ENCODE measurements at places on chromosomes 3 and 15.

DNA sequence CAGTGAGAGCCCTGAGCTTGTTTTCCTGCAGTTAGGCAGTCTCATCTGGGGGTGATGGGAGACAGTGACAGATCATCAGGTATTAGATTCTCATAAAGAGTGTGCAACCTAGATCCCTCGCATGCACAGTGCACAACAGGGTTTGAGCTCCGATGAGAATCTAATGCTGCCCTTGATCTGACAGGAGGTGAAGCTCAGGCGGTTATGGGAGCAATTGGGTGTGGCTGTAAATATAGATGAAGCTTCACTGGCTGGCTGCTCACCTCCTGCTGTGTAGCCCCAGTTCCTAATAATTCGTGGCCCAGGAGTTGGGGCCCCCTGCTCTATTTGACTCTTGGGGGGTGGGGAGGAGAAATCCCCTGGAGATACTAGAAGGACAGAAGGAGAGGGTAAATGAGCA lies 309.4 kb upstream of the STT3B start:
- no peak for DNase-seq

DNA sequence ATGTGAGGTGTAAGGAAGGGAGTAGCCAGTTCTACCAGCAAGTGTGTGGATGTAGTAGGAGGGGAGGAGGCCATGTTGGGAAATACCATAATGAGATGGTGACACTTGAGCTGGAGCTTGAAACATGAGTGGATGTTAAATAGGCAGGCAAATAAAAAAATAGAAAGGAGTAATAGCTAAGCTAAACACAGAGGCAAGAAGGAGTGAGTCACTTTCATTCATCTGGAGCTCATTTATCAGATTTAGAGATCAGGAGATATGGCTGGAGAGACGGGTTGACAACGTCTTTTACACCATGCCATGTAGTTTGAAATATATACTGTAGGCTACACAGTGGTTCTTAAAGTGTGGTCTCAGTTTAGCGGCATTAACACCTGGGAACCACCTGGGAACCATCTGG lies 390.5 kb downstream of the DIPK2A start:
- peak; percentile 28 for DNase-seq

DNA sequence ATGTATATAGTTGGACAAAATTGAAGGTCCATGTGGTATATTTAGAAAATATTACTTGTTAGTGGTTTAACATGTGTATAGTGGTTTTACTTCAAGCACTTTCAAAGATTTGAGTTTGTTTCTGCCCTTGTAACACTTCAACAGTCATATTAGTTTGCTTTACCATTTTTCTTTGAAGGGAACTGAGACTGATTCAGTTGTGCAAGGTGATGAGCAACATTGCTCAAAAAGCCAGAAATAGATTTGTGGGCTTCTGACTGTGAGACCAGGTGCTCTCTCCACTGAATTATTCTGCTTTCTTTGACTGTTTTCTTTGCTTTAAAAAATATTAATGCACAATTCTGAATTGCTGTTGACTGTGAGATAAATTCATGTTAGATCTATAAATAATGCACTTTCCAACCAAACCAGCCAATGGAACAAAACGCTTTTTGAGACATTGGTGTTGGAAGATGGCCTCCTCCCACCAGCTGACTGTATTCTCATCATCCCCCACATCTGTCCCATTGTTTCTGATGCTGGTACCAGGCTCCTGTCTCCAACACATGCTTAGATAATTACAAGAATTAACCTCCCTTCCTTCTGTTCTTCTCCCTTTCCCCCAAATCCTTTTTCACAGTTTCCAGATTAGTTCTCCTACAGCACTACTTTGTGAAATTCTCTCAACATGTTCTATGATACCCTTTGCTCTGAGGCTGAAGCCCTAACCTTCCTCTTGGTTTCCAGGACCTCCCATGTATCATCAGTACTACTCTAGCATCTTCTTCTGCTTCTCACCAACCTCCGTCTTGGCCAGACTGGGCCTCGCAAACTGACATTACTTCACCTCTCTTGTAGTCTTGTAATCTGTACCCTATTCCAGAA lies 27.9 kb downstream of the PLCL2 start:
- DNase-seq: no peak

DNA sequence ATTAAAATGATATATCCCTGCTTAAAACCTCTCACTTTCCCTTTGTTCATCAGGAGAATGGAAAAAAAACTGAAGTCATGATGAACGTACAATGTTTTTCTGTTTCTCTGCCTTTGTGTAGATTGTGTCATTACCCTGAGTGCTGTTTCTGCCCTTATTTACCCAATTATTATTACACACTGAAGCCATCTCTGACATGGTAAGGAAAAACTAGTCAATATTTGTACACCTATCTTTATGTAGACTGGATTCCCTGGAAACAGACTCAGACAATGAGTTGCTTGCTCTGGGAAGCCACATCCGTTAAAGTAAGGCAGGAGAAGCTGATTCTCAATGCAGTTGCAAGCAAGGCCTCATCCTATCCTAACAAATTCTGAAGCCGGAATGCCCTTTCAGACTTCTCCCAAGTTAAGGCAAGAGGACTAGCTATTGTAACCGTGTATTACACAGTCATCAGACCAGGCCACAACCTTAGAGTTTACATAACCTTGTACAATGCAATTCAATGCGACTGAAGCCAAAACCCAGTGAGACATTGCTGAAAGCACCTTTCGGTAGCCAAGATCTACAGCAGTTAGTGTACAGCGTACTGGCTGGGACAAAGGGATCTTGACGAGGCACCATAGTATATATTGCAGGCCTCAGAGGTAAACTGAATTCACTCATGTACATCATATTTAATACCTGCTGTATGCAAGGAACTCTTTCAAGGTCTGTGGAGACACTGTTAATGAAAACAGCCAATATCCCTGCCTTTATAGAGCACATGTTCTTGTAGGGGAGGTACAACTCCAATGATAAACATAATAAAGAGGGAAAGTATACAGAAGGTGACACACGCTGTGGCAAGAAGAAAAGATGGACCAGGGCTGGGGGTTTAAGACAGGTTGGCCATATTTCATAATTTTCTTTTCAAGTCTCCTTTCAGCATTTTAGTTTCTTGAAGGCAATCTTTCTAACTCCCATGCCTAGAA lies 1040.8 kb upstream of the SEMA6D start:
- DNase-seq: no peak

GRCh38 chr3:175155172-175155571 lies 296.0 kb downstream of the NAALADL2 start:
- DNase-seq: no peak

DNA sequence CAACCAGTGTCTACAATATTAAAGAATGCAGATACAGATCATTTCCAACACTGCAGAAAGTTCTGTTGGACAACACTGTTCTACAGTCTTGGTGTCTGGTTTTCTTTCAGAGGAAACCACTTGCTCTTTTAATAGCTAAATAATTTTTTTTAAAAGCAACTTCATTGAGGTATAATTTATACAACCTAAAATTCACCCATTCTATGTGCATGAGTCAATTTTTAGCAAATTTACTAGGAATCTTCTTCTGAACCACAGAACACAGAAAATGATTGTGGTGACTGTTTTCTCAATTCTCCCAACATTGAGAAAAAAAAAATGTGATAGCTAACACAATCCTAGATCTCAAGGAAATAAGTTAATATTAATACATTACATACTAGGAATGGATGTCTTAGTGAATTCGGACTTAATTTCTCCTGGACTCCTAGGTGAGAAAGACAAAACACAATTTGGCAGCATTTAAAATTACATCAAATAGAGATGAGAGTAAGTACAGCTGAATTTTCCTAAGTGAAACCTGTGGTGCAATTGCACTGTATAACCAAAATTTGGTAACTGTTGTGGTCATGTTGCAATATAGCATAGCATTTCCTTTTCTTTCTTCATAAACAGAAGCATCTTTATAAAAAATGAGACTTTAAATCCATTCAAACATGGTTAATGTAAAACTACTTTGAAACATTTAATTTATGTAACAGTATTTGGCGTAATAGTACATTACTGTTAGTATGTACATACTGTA lies 15.3 kb upstream of the PLCL2 start:
- DNase-seq: no peak

DNA sequence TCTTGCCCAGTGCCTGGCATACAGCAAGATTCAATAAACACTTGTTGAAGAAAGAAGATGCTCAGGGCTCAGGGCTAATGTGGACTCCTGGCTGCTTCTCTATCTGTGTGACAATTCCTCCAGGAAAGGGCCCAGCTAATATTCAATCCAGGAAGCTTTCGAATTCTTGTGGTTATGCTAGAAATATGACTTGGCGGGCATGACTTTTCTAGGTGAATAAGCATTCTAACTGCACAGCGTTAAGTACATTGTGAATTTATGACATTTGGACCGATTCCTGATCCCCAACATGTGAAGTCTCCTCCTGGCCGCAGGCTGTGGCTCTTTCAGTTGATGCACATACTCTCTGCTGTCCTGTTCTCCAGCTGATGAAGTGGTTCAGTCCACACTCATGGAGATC lies 117.0 kb downstream of the IMPG2 start:
- DNase-seq: peak; percentile 65

DNA sequence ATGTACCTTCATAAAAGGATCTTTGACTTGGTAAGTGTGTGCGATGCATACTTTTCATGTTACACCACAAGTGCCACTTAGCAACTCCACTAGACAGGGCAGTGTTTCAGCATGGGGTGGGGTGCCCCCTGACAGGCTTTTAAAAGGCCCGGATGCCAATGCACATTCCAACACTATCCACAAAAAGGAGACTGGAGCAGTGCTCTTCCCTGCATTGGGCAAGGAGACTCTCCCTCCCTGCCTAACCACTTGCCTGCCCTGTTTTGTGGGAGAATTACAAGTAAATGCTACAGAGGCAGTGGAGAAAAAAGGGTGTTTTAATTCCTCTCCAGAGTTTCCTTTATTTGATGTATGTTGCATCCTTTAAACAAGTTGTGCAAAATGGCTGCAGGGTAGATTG lies 1.7 kb upstream of the RARB start:
- DNase-seq: no peak

DNA sequence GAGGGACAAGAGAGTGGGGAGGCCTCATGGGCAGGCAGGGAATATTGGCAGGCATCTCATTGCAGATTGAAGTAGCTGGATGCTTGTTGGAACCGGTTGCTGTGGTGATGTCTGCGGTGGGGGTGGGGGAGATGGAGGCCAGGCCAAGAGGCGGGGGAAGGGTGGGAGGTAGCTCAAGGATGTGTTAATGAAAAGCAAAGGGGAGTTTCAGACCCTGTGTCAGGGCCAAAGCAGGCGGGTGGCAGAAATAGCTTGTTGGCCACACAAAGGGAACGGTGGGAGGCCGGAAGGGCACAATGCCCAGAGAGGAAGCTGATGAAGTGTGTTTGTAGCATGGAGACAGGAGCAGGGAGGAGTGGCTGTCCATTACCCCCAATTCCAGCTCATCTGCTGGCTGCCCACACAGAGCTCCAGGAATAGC lies 28.0 kb downstream of the CCDC33 start:
- no peak for DNase-seq

DNA sequence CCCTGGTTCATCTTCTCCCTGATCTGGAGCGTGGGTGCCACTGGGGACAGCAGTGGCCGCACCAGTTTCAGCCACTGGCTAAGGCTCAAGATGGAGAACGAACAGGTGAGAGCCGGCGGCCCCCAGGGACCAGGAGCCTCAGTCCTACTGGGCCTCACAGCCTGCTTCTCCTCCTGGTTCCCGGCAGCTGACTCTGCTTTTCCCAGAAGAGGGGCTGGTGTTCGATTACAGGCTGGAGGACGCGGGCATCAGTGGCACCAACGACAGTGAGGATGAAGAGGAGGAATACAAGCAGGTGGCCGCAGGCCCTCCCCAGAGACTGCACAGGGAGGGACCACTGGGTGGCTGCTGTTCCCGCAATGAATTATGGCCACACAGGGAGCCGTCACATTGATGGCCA lies 54.4 kb downstream of the DNAH1 start:
- DNase-seq: no peak

GRCh38 chr3:126954141-126954842 lies 28.6 kb upstream of the PLXNA1 start:
- DNase-seq: peak; percentile 85

- no peak for DNase-seq
Measured at GRCh38 chr3:12242772-12243171, 46.1 kb upstream of the PPARG start.

- peak; percentile 16 for DNase-seq
Measured at GRCh38 chr3:9986230-9986725, 363 bp downstream of the EMC3 start.

DNA sequence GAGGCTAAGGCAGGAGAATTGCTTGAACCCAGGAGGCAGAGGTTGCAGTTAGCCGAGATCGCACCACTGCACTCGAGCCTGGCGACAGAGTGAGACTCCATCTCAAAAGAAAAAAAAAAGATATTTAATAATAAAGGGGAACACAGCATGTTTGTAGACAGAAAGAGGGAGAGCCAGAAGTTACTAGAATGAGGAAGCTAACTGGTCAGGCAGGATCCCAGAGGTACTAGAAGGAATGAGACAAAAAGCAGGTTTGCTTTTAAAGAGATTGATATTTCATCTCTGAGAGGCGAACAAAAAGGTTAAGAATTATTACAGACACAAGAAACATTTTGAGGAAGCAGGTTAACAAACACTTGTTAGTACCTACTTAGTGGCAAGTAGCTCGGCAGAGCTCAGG lies 9.2 kb downstream of the CD200R1 start:
- no peak for DNase-seq

DNA sequence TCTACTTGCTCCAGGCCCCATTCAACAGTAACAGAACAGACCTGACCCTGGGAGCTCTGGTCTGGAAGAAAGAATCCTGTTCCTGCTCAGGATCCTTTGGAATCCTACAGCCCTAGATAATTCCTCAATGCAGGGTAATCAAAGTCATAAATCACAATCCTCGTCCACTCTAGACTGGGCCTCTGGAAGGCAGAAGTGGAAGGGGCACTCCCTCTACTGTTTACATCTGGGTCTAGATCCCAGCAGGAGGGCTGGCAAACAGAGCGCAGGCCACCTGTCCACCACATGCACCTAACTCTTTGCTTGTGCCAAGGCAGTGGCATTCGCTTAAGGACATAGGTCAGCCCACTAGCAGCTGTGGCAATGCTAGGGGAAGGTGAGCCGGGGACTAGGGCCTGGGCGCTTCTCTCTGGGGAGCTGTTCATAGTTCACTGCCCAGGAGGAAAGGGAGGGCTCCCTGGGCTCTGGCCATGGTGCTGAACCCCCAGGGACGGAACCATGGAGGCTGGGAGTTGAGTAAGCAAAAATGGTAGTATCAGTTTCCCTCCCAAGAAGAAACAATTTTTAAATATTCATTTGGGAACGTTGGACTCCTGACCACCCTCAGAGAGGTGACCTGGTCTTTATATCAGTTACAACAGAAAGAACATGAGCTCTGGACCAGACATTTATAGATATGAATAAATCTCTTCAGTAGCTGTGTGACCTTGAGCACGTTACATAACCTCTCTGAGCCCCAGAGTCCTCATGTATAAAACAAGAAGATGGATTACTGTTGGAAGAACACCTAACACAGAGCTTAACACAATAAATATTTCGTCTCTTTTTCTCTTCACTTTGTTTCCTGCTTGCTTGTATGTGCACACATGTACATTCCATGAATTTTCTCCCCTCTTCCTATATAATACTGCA lies 90.2 kb downstream of the NTRK3 start:
- peak; percentile 26 for DNase-seq

Data from kidney tubule cell (primary cell).